ENCODE measurements at places on chromosomes 3 and 15.

- no peak for DNase-seq
Observed at GRCh38 chr3:94115482-94115881, 52.6 kb downstream of the NSUN3 start.

DNA sequence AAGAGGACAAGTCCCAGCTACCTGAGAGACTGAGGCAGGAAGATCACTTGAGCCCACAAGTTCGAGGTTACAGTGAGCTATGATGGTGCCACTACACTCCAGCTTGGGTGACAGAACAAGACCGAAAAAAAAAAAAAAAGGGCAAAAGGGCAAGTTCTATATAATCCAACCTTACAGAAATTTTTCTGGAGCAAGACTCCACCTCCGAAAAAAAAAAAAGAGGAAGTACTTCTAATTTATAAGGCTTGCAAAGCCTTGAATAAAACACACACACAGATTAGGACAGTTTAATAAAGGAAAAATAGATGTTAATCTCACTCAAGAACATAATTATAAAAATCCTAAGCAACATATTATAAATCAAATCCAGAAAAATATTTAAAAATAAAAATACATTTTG is 14.4 kb upstream of the XYLB start:
- no peak for DNase-seq

DNA sequence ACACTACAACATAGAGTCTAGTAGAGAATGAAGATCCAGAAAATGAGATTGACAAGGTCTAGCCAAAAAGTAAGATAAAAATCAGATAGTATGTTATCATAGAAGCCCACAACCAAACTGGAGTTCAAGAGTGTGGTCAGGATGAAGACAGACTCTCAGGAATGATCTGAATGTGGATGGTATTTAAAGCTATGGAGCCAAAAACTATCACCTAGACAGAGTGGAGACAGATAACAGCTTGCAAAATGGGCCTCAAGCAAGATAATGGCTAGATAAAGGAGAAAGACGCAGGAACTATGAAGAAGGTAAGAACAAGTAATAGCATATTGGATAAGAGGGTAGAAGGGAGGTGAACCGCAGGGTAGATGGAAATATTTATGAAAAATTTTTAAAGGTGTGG is 35.4 kb downstream of the ZMAT3 start:
- DNase-seq = no peak

DNA sequence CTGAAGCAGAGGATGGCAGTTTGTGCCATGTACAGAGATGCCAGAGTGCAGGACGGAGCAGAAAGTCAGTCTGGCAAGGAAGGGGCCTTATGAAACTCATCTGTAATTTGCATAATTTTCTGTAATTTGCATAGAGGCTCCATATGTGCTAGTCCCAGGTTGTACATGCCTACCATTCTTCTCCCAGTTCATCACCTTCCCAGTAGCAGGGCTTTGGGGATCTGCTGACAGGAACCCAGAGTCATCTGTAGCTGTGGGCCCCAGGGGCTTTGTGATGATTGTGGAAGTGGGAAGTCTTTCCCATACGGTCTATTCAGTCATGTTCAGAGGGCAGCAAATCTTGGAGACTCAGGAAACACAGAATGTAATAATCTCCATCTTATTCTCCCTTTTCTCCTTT is 42.4 kb upstream of the SIAH2 start:
- no peak for DNase-seq

DNA sequence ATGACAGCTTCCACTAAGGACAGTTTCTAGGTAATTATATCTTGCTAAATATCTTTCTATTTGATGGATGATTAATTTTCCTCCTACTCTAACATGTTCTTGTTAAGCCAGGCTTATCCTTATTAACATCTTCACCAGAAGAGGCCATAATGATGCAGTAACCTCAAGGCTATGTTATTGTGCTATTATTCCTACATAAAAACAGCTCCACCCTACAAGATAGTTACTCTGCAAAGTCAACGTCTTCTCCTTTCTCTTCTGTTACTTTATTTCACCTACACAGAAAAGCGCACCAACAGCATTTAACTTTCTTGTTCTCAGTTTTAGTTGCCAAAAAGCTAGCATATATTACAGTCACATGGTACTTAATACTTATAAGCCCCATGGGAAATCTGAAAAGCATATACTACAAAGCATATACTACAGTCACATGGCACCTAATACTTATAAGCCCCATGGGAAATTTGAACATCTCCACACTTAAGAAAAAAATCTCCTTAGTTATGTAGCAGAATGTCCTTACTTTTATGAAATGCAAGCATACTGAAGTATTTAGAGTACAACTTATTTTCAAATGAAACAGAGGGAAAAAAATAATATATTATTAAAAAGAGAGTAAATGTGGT is 13.4 kb downstream of the ADAM10 start:
- no peak for DNase-seq
